ENCODE measurements at places on chromosomes 7 and 10. TPM values are rescaled to one million over a fixed set of nuclear protein-coding genes. Genes with fewer than 3 reads are reported as not detected.

DNA sequence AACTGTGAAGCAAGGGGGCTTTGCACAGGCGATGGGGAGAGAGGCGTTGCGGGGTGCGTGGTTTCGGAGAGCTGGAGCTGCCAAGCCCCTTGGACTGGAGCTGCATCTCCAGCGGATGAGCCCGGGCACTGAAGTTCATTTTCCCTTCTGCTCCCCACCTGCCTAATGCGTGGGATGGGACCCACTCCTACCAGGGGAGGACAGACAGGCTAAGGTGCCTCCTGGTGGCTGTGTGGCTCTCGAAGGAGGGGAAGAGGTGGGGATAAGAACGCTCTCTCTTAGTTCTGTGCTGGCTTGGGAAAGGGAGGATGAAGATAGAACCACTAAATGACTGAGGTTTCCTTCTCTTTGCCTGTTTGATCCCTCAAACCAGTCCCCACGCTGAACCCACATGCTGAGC is 177.6 kb upstream of the PITRM1 start:
- no peak for DNase-seq

- no peak for DNase-seq
Observed at GRCh38 chr10:81479316-81479715, 395.7 kb upstream of the NRG3 start.

DNA sequence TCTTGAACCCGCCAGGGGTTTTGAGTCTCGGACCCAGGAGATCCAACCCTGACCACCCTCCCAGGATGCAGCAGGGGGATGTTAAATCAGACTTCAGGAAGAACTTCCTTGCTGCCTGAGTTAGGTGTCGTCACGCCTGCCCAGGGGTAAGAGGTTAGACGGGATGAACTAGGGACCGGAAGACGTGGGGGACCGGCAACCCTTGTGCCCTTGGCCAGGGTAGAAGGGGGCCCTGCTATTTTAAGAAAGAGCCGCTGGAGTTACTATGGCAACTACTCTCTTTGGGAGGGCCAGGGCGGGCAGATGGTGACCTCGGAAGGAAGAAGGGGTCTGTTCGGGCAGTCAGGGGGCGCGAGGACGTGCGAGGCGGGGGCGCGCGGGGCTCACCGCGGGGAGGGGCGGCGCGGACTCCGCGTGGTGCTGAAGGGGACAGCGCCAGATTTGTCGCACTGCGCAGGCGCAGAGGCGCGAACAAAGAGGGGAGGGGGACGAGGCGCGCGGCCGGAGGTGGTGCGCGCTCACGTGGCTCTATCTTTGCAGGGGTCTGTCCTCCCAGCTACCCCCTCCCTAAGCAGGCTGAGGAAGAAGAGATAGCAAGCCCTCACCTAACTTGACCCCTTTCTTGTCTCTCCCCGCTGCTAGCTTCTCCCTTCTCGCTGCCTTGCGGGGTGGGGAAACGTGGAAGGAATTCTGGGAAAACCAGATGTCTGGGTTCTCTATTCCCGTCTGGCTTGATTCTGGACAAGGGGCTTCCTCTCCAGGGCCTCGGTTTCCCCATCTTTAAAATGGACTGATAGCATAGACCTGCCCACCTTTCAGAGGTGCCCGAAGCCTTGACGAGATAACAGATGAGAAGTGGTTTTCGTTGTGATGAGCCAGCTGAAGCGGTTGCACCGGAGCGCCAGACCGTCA is 940 bp upstream of the PSD start:
- DNase-seq: peak; percentile 72

DNA sequence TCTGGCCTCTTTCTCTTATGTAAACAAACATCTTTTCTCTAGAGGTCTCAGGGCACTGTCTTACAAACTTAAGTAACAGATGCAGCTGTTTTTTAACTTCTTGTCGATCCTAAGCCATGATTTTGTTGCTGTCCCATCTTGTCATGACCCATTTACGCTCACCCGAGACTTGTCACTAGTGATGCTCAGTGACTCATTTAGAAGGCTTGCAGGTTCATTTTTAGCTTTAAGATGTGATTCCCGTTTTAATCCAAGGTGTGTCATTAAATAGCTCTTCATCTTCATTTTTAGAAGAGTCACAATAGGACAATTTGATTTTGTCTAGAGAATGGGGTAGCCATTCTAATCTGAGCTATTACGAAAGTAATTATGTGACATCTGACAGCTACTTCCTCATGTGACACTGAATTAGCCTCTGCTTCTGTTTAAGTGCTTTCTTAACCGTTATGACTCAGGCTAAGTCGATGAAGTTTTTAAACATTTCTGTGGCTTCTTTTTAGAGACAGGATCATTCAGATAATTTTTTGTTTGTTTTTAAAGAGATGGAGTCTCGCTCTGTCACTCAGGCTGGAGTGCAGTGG is 42.7 kb downstream of the SPDYE5 start:
- DNase-seq: no peak

GRCh38 chr7:139883814-139884213 is 54.8 kb downstream of the TBXAS1 start:
- DNase-seq: no peak

- DNase-seq: no peak
Observed at GRCh38 chr7:81499262-81500116, 270.4 kb downstream of the HGF start.

DNA sequence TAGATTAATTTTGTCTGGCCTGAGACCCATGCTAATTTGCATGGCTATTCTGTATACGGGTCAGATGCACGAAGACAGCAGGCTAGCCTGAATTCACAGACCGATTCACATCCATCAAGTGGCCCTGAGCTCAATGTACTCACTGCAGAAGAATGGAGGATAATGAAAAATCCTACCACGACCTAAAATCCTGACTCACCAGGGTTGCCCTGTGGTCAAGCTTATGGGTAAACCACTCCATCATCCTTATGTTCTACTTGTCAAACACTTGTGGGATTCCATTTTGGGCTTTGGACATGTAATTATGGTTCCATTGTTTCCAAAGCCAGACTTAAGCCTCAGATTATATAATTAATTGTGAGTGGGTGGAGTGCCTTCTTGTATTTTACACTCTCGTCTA is 110.4 kb upstream of the ZNF438 start:
- no peak for DNase-seq

- DNase-seq: no peak
Observed at GRCh38 chr7:34916267-34916666, 121.0 kb downstream of the DPY19L1 start.

- peak; percentile 30 for DNase-seq
Observed at GRCh38 chr7:70698219-70698832, 433.6 kb upstream of the GALNT17 start.

DNA sequence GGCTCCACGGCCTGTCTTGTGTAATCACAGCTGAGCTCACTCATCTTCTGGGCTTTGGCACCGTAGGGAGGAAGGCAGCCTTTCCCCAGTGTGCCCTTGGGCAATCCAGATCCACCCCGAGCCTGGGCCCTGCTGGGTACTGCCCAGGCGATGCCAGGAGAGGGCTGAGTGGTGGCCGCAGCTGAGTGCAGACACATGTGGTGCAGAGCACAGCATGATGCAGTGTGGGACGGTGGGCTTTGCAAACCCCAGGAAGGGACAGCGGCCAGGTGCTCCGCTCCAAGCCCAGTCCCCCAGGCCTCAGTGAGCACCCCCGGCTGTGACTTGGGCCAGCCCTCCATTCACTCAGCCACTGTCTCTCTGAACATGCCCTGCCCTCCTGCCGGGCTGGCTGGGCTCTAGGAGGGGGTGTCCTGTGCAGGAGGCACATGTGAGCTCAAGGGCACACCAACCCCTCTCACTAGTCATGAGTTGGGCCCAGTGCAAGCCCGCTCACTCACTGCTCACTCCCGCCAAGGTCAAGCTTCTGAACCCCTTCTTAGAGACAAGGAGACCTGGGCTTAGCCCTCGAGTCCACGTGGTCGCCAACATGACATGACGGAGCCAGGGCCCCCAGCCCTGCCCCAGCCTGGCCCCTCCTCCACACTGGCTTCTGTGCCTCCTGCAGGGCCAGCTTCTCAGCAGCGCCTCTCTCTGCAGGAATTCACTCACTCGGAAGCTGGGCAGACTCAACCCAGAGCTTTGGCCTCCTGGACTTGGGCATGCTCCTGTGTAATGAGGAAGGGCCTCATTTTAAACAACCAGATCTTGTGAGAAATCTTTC is 77.5 kb upstream of the INSIG1 start:
- no peak for DNase-seq

DNA sequence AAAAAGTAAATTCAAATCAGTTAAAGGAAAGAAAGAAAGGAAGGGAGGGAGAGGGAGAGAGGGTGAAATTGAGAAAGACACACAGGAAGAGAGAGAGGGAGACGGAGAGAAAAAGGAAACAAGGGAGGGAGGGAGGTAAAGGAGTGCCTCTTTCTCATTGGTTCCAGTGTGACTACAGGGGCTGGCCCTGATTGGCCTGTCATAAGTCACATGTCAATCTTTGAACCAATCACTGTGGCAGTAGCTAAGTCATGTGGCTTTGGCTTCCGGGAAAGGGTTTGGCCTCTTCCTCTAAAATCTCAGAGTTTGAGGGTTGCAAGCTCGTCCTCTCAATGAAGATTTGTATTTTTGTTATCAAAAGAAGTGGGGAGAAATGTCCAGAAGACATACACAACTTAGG is 150.2 kb downstream of the RAB11FIP2 start:
- DNase-seq: no peak

DNA sequence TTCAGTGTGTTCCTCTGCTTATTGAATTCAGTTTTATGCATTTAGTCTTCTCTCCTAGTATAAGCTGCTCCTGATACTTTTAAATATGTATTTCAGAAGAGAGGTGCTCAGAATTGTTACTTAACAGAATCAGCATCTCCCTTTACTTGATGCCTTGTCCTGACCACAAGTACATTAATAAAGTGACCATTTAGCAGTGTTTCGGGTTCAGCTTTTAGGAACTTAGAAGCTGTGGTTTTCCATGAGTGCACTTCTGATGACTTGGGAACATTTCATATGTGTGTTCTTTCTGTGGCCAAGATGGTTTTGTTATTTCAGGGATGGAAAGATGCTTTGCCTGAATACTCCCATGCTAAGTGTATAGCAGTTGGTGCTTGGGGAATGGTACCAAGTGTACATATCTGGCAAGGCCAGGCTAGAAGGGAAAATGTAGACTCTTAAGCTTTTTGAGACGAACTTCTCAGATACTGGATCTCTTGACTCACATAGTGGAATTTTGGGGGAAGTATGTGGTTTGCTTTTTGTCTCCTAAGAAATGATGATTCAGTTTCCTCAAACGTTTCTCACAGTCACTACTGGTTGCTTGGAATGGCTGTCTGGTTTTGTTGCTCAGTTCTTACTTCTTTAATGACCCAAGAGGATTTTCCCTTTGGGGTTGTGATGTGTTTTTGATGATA is 17.2 kb downstream of the SGPL1 start:
- peak; percentile 20 for DNase-seq

GRCh38 chr7:28005075-28005846 is 175.3 kb downstream of the JAZF1 start:
- DNase-seq: no peak

DNA sequence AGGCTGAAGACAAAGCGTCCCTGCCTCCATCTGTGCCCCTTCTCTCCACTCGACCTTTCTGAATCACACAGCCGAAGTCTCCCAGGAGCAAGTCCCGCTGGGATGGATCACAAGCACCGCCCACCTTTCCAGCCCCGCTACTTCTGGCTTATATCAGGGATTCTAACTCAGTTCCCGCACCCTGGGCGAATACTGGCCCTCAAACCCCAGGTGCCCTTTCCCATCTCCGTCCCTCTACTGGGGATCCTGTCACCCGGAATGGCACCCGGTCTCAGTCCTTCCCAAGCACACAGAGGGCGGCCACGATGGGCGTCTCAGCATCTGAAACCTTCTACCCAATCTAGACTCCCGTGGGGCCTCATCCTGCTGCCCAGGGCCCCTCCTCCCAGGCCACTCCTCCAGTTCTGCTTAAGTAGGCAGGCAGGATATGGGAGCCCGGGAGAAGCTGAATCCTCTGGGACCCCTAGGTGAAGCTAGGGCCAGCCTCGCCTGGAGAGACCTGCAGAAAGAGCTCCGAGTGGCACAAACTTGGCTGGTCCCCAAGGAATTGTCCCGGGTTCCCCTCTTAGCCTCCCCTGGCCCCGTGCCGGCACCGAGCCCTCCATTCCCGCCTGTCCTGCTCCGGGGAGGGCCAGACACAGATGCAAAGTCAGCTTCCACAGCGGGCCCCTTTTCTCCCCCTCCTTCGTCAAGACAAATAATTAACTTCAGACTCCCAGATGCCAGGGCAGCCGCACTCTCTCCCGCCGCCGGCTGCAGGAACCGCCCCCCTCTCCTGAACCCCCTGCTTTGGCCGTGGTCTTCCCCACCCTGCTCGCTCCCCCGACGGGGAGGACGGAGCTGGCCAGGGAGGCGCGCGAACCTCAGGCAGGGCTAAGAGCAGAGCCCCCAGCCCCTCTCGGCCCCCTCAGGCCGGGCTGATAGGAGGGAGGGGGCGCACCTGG is 612 bp downstream of the KCP start:
- DNase-seq: no peak

GRCh38 chr7:106222545-106222944 is 62.2 kb downstream of the NAMPT start:
- DNase-seq: no peak

DNA sequence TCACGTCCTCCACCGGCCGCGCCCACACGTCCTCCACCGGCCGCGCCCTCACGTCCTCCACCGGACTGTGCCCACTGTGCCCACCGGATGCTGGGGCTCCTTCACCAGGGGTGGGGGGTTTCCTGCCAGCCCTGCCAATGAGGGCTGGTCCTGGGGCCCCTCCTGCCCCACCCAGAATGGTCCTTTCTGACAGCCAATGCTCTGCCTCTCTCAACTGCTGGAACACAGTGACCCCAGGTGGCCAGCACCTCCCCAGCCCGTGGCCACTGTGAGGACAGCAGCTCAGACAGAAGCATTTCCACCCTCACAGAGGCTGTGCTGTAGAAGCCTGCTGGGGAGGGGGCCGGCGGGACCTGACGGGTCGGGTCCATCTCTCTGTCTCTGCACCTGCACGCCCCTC is 90.1 kb upstream of the DNAAF5 start:
- peak; percentile 73 for DNase-seq

- no peak for DNase-seq
Observed at GRCh38 chr7:40500219-40500618, 365.4 kb downstream of the SUGCT start.

DNA sequence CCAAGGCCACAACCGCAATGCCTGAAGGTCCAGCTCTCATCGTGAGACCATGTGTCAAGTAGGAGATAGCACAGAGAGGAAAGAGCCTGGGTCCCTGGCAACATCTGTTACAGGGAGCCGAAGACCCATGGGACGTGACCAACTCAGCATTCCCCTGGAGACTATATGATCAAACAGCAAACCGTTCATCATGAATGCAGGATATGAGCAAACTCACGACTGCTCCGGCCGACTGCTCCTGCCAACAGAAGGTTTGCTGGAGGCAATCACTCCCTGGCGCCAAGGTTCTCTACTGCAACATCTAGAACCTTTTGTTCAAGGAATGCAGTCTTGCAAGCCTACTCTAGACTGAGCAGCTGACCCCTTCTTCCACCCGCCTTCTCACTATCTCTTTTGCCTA is 114.3 kb downstream of the ALOX5 start:
- DNase-seq: no peak

GRCh38 chr7:100544967-100545359 is 6.0 kb downstream of the AGFG2 start:
- no peak for DNase-seq

MBL2 gene
- total RNA-seq: not detected

PTN gene
- total RNA-seq: not detected

EBF3 gene
- total RNA-seq: not detected

LDB3 gene
- 0.38 TPM for total RNA-seq

CAV2 gene
- total RNA-seq: not detected

ZC3HAV1L gene
- 4.5 TPM for total RNA-seq

UCMA gene
- total RNA-seq: not detected

SMO gene
- 0.43 TPM for total RNA-seq

PHKG1 gene
- 3.8 TPM for total RNA-seq

SLC4A2 gene
- total RNA-seq: 29.7 TPM

GLI3 gene
- total RNA-seq: 0.24 TPM

C10orf62 gene
- total RNA-seq: not detected

HKDC1 gene
- total RNA-seq: 1.5 TPM

CALML5 gene
- not detected for total RNA-seq

Data from activated naive CD4-positive, alpha-beta T cell treated with anti-CD3 and anti-CD28 coated beads for 36 hours (primary cell).